Omental fat pad (tissue), 4 donors: ENCODE measurements at places on chromosomes 16 and 17.

DNA sequence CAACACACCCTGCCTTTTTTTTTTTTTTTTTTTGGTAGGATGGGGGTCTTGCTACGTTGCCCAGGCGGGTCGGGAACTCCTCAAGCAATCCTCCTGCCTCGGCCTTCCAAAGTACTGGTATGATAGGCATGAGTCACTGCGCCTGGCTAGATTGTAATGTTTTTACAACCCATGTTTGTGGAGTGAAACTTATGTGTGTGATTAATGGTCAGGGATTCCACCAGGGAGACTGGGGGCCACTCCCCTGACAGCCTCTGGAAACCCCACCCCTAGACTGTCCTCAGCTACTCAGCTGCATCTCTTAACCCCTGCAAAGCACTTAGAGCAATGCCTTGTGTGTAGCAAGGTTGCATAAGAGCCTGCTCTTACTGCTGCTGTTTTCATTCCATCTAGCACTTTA lies 220.5 kb downstream of the PARN start:
- no peak for DNase-seq

DNA sequence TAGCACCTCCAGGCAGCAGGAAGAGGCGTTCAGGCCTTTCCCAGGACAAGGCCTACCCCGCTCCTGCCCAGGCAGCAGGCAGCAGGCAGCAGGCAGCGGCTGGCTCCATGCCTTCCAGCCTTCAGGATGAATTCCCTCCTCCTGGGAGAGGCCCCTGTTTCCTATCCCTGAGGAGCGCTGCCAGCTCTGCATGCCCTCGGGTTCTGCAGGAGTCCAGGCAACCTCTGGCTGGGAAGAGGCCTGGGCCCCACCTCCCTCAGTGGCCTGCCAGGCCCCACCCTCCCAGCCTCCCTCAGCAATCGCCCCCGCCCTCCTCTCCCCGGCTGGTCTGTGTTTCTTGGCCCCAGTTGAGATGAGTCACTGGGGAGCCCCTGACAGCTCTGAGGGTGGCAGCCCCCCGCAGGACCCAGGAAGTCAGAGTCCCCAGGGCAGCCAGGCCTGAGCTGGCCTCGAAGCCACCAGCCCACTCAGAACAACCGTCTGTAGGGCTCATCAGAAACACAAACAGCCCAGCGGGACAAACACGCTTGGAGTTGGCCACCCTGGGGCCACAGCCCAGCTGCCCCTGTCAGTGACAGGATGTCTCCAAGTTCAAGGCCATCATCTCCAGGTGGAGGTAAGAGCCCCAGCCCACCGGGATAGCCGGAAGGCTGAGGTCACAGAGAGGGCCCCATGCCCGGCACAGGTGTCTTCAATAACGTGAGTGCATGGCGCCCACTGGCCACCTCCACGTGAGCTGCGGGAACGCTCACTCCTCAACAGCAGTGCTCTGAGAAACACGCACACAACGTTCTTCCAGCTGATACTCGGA lies 39.5 kb upstream of the CIBAR2 start:
- no peak for DNase-seq

DNA sequence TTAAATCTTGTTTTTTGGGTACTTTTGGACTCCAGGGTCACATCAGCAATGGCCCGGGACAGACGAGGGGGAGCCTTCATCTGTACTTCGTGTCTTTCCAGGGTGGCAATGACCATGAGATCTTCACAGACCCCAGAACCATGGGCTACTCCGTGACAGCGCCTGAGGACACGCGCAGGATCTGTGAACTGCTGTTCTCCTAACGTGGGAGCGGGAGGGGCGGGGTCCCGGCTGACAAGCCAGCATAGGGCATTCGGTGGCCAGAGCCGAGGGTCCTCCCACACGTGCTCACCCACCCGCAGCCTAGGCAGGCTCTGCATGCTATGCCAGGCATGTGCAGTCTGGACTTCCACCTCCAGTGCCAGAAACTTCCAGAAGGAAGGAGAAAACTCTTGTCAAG lies 21.2 kb downstream of the CARHSP1 start:
- DNase-seq, result no peak

DNA sequence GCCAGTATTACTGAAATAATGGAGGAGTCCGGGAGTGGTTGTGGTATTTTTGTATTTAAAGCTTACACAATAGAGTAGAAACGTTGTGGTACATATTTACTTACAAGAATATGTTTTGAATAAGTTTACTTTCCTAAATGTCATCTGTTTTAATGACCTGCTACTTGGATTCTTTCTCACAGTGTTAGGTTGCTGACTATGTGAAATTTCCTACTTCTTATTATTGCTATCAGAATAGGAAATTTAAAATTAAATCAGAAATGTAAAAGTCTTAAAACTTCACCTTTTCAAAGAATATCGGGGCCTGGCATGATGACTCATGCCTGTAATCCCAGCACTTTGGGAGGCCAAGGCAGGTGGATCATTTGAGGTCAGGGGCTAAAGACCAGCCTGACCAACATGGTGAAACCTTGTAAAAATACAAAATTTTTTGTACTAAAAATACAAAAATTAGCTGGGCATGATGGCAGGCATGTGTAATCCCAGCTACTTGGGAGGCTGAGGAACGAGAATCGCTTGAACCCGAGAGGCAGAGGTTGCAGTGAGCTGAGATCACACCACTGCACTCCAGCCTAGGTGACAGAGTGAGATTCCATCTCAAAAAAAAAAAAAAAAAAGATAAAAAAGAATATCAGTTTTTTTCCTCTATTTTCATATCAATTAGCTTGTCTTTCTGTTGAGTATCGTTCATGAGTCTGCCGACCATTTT lies 77.8 kb downstream of the VMP1 start:
- no peak for DNase-seq

- no peak for DNase-seq
These were observed 322.5 kb downstream of the C16orf95 start for GRCh38 chr16:86994651-86995171.

- DNase-seq, result no peak
These were observed 31.8 kb downstream of the TNRC6C start for GRCh38 chr17:77990301-77990700.
